ENCODE measurements at places on chromosomes 2 and 18. TPM values are rescaled to one million over a fixed set of nuclear protein-coding genes. Genes with fewer than 3 reads are reported as not detected.

DNA sequence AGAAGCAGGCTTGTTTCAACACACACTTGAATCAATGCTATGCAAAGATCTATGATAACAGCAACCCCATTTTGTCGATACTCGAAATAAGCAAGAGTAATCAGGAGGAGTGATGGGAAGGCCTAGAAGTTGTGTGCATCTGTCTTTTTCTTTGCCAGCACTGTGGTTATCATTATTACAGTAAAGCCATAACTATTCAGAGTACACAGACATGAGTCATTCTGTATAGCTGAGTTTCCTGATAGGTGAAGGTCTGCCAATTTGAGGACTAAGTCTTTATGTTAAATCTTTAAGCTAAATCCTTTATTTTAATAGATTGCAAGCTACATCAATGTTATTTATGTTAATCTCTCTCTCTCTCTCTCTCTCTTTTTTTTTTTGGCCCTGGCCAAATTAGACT lies 1344.4 kb upstream of the CELF4 start:
- no peak for DNase-seq

- DNase-seq, result no peak
Observed at GRCh38 chr2:12883906-12884305, 167.2 kb downstream of the TRIB2 start.

DNA sequence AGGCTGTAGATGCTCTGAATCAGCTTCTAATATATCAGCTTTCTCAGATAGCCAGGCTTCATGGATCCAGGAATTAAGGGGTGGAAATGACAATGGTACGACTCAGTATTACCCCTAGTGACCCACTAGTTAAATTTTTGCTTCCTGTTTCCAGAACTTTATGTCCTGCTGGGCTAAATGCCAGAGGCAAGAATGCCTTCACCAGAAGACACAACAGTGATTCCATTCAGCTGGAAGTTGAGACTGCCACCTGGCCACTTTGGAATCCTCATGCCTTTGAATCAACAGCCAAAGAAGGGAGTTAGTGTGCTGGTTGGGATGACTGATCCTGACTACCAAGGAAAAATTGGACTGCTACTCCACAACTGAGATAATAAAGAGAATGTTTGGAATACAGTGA lies 239.1 kb downstream of the ASXL3 start:
- DNase-seq, result no peak

DNA sequence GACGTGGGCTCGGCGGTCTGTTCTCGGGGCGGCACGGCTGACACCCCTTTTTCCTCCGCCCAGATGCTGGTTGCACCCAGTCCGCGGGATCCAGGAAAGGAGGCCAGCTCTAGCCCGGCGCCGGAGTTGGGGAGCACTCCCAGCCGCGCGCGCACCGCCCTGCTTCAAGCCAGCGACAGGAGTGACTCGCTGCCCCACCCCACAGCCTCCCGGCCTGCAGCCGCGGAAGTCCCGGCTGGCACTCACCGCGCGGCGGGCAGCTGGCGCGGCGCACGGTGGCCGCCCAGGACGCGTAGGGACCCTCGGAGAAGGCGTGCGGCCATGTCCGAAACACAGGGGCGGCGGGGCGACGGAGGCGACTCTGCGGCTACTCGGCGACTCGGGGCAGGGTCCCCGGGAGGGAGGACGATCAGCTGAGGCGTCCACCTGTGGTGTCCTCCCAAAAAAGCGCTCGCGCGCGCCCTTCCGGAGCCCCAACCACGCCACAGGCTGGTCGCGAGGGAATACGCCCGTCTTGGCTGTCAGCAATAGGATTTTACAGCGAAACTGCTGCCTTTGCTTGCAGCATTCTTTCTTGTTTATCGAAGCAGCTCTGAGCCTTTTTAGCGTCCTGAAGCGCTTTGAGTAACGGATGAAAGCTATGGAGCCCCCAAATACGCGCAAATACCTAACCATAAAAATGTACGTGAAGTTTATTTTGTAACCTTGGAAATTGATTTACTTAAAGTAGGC lies at the start of gene ACADL:
ACADL (minus strand) TSS at position 507 of the 732 bp plus-strand sequence; CDS start at position 323, 184 bp downstream.
- no peak for DNase-seq

GRCh38 chr2:170488807-170489206 lies 226.3 kb upstream of the SP5 start:
- DNase-seq, result no peak

- DNase-seq, result no peak
Observed at GRCh38 chr2:197416268-197416667, 18.6 kb downstream of the SF3B1 start.

GRCh38 chr2:98835831-98836385 lies 100.1 kb downstream of the CRACDL start:
- no peak for DNase-seq

GRCh38 chr2:46657042-46657504 lies 177.7 kb downstream of the TMEM247 start:
- DNase-seq, result no peak

DNA sequence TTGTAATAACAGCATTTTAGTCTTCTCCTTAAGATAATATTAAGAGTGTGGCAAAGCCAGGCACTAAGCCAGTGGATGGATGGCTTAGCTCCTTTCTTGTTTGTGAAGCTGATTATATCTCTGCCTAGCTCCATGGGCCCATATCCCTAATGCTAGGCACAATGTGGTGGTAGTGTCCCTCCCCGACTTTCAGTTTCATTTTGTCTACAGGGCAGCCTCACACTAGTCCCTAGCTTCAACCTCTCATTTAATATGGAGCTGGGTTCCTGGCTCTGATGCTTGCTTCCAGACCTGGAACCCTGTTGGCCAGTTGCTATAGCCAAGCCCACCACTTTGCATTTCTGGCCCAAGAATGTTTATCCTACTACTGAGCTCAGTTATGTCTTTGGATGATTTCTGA lies 437.0 kb upstream of the MEIS1 start:
- DNase-seq, result no peak

- DNase-seq, result no peak
Observed at GRCh38 chr2:239157771-239158170, 243.0 kb downstream of the HDAC4 start.

RTP5 gene
- polyA plus RNA-seq, result not detected

LIMS4 gene
- polyA plus RNA-seq, result 1.1 TPM

DNA sequence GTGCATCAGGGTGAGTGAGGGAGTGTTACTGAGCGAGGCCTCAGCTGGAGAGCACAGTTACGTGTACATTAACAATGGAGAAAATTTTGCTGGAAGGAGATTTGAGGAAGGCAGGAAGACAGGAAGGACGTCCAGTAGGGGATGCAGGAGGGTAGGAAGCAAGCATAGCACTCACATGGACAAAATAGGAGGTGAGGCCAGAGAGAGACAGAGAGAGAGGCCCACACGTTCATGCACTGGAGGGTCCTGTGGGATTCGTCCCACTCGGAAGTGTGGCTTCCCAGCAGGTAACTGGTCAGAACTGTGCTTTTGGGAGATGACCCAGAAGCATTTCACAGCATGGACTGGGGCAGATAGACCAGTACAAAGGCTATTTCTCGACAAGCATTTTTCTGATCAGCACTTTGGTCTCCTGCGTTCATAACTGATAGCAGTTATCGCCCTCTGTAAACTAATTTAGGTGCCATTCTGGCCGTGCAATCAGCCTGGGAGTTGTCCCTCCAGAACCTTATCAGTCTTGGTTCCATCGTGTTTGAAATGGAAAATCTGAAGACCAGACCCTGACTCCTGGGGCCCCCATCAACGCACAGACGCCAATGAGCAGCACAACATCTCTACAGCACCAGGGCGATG lies 5.7 kb downstream of the LCT start:
- no peak for DNase-seq
